ENCODE measurements at places on chromosomes 13 and 19.

GRCh38 chr19:16364231-16364865 lies 39.7 kb downstream of the KLF2 start:
- DNase-seq: no peak

GRCh38 chr13:46235286-46235685 lies 23.6 kb downstream of the LRRC63 start:
- no peak for DNase-seq

DNA sequence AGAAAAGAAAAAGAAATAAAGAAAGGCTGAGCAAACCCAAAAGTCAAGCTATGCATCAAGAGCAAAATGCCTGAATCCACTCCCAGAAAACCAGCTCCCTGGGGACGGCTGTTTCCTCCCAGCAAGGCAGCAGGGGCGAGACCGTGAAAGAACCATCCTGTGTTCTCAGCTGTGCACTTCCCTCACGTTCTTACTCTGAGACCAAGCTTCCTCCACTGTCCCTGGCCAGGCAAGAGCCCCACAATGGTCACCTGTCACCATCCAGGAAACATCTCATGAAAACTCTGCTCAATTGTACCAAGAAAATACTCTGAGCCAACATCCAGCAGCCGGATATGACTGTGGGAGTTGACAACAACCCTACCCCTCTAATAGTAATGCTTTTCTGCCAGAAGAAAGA lies 22.9 kb downstream of the RAB20 start:
- DNase-seq: no peak

- no peak for DNase-seq
These were observed 2.4 kb downstream of the ATP8B3 start for GRCh38 chr19:1809678-1810077.

GRCh38 chr19:50432221-50433028 lies at the start of gene MYBPC2:
Gene MYBPC2 (plus strand): TSS chr19:50432892. CDS start chr19:50432954, 62 bp downstream.
- no peak for DNase-seq

GRCh38 chr13:78131811-78132210 lies 213.2 kb upstream of the EDNRB start:
- DNase-seq: peak; percentile 44

DNA sequence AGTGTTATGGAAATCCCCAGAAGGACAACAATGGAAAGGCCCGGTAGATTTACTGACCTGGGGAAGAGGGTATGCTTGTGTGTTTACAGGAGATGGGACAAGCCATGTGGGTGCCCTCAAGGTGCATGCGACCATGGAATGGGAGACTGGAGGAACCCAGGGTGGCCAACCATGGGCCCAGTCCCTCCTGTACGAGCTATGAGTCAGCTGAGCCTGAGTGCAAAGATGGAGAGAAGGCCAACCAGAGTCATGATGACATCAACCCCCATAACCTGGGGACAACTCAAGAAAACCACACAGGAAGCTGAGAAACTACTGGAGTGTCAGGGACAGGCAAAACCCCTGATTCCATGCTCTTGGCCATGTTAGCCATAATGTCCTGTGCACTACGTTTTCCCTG lies 7.8 kb downstream of the ZNF350 start:
- no peak for DNase-seq

DNA sequence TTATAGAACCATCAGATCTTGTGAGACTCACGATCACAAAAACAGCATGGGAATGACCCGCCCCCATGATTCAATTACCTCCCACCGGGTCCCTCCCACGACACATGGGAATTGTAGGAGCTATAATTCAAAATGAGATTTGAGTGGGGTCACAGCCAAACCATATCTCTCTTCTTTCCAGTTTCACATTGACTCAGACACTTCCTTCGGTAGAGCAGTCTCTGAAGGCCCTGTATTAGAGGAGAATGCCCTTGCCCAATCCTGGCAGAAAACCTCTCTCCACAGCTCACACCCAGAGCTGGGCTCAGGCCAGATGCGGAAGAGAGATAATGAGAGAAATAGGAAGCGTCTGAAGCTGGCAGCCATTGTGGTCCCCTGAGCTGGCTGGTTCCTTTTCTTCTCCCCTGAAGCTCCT lies 72.4 kb upstream of the CLDN10 start:
- DNase-seq: peak; percentile 97

- DNase-seq: no peak
These were observed 81.8 kb downstream of the PAN3 start for GRCh38 chr13:28220166-28220565.

DNA sequence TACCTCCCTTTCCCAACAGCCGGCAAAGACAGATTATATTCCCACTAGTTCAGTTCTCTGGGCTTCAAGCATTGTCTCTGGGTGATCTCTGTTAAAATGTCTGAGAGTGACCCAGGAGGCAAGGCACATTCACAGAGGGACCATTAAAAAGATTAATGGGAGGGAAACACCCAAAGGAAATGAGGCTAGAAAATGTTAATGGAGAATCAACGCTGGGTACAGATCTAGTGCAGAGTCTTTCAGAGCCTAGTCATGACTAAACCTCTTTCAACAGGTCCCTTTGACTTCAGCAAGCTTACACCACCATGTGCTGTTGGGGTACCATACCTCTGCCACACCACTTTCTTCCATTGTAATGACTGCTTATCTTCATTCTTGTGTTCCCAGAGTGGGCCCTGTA lies 358.6 kb downstream of the DCT start:
- DNase-seq: no peak

DNA sequence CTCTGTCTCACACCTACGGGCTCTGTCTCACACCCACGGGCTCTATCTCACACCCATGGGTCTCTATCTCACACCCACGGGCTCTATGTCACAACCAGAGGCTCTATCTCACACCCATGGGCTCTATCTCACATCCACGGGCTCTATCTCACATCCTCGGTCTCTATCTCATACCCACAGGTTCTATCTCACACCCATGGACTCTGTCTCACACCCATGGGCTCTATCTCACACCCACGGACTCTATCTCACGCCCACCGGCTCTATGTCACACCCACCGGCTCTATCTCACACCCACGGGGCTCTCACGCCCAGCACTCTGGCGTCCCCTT lies 73.9 kb downstream of the COL4A2 start:
- no peak for DNase-seq

GRCh38 chr19:31818798-31819105 lies 469.5 kb upstream of the TSHZ3 start:
- DNase-seq: no peak

GRCh38 chr13:59861676-59862075 lies 302.1 kb downstream of the DIAPH3 start:
- no peak for DNase-seq

GRCh38 chr13:47718556-47718955 lies 282.5 kb downstream of the SUCLA2 start:
- DNase-seq: no peak

DNA sequence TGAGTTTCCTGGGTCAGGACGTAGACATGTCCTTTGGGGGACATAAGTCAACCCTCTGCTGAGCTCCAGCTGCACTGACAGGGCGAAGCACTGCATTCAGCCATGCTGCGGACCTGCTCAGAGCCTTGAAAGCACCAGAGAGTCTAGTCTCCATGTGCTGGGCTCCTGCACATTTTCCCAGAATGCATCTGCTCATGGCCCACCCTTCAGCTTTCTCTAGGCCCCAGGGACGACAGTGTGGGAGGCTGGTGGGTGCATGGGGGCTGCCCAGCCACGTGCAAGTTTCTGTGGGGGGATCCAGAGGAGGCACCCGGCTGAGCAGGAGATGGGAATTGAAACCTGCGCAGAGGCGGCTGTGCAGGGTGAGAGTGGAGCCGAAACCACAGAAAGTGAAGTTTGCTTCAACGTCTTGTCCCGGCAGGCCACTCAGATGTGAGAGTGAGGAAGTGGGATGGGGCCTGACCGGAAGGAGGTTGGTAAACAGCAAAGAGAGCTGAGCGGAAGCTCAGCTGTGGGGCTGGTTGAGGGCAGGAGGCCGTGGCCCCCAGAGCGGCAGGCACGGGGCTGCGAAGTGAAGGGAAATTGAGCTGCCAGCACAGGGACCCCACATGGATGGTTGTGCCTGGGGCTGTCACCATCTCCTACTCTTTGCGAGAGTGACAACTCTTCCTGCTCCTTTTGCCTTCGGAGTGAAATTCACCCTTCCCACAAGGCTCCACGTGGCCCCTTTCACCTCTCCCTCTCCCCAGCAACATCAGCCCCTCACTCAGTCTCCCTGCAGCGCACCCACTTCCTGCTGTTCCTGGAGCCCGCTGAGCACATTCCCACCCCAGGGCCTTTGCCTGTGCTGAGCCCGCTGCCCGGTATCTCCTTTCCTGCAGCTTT lies 11.8 kb downstream of the PGLS start:
- peak; percentile 83 for DNase-seq

All from hematopoietic multipotent progenitor cell treated with erythropoietin and hydrocortisone succinate and interleukin-3 and kit ligand, for 6 days (in vitro differentiated cells).